ENCODE measurements at places on chromosomes 7 and 10. TPM values are rescaled to one million over a fixed set of nuclear protein-coding genes. Genes with fewer than 3 reads are reported as not detected.

SPDYE5 gene
- polyA plus RNA-seq, result 4.3 TPM

COL1A2 gene
- polyA plus RNA-seq, result 1,221 TPM

CALHM3 gene
- not detected for polyA plus RNA-seq

EDRF1 gene
- polyA plus RNA-seq, result 58.2 TPM

TAS2R5 gene
- polyA plus RNA-seq, result 6.2 TPM

DNA sequence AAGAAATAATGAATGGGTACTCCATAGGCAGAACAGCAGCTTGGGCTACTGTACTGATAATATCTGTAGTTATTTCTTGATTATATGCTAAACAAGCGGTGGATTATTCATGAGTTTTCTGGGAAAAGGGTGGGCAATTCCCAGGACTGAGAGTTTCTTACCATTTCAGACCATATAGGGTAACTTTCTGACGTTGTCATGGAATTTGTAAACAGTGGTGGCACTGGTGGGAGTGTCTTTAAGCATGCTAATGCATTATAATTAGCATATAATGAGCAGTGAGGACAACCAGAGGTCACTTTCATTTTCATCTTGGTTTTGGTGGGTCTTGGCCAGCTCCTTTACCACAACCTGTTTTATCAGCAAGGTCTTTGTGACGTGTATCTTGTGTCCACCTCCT lies 399.7 kb downstream of the CDC14C start:
- DNase-seq, result no peak

- DNase-seq, result no peak
Measured at GRCh38 chr10:29617880-29618340, 16.9 kb downstream of the SVIL start.

DNA sequence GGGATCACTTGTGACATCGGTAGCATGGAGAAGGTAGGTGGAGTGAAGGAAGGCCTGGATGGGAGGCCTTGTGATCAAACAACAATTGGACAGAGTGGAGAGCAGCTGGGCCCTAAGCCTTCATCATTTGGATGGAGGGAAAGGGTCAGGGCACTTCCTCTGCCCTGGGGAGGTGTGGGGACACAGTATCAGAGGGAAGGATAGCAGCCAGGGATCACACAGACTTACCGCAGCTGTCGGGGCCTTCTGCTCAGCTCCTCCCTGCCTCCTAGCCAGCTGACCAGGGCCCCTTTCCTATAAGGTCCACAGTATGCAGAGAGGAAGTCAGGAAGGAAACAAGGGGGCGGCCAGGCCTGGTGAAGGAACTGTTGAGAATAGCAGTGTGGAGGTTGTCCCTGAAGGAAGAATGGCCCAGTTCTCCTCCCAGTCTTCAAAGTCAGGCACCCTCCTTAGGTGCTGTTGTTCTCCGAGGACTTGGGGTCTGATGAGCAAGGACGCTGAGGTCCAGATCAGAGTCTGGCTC lies 62.1 kb downstream of the ABCC2 start:
- no peak for DNase-seq

- peak; percentile 62 for DNase-seq
Measured at GRCh38 chr7:157386979-157387800, 50.4 kb downstream of the DNAJB6 start.

DNA sequence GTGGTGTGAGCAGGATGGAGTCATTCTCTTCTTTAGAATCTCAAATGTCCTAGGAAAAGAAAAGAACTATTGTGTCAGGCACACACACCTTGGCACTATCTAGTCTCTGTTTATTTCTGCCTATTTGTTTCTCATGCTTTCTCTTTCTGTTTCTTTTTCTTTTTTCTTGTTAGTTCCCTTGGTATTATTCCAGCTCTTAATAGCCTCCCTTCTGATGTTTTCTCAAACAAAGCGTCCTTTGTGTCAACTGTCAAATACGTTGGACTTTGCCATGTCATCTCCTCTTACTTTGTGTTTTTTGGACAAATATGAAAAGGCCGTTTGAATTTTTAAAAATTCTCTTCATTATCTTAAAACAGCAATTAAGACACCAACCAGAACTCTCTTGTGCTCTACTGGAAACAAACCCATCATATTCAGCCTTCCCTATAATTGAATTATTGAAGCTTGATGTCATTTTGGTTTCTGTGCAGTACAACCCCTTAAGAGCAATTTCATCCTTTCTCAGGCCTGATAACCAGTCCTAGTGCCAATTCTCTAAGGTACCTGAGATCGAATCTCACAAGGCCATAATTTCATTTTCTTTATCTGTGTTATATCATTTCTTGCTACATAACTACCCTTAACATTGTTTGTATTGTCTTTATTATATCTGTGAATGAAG lies 497.8 kb upstream of the NRP1 start:
- DNase-seq, result no peak

DNA sequence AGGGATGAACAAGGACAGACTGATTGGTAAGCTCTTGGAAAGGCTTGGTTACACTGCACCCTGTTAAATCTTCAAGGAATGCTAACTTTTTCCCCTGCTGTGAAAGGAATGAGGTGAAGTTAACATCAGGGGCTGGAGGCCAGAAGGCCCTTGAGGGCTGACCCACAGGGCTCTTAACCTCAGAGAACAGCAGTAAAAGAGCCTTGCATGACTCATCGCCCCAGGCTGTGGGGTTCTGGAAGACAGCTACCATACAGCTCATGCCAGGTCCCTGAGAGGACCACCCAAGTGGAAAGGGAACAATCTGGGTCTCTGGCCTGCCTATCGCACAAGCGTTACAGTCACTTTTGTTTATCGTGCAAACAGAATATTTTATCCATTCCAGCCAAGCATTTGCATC lies 54.4 kb downstream of the CYP2C9 start:
- no peak for DNase-seq

GRCh38 chr10:116669832-116670644 lies 49.3 kb downstream of the PNLIPRP2 start:
- DNase-seq, result peak; percentile 20

- DNase-seq, result no peak
Measured at GRCh38 chr7:120988591-120989256, at the start of gene CPED1. Gene CPED1 (plus strand): TSS chr7:120988711. CDS start chr7:120989622, 911 bp downstream.

- DNase-seq, result no peak
Measured at GRCh38 chr7:74623135-74623534, 34.4 kb upstream of the GTF2I start.

- no peak for DNase-seq
Measured at GRCh38 chr7:14199336-14199735, 209.9 kb upstream of the ETV1 start.

DNA sequence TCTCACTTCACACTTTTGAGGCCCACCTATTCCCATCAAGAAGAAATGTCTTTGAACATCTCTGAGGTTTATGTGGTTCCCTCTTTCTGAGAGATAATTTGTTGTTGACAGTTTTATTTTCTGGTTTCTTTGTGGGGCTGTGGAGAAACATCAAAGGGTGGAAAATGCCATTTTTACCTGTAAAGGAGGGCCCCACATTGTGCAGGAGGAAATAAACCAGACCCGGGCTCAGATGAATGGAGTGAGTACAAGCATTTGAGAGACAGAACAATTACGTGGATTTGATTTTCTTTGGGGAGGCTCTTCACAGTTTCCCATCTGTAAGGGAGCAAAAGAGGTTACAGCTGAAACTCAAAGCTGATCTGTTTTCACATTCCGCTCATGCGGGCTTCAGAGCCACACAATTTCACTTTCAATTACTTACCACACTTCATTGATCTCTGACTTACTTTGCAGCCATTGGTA lies 29.8 kb downstream of the ITPRIP start:
- DNase-seq, result no peak

GRCh38 chr10:99709480-99710229 lies 22.3 kb downstream of the COX15 start:
- DNase-seq, result no peak

DNA sequence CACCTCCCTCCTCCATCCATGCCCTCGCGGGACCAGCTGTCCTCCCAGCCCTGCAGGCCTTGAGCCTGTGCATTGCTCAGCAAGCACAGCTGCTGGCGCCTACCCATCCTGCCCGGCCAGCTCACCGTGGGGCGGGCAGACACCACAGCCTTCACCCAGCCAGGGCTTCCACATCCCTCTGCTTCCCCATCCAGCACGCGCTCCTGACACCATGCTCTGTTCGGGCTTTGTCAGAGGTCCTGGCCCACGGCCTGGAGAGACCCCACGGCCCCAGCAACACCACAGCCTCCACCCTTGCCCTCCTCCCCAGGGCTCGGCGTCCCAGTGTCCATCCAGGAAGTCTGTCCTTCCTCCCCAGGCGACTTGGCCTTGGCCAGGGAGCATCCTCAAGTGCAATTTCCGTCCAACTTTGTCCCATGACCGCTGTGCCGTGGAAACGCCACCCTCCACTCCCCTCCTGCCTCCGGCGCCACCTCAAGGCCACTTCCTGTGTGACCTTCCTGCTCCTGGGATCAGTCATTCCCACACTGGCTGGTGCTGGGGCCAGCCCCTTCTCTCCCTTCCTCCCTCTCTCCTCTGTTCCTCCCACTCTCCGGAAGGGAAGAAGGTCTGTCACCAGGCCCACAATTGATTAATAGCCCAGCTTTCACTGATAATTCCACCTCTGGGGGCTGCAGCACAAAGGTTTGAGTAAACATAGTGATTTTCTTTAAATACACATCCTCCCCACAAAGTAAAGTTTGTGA lies 71.5 kb upstream of the SMNDC1 start:
- no peak for DNase-seq

- DNase-seq, result peak; percentile 94
Measured at GRCh38 chr10:86710987-86711512, 42.7 kb downstream of the LDB3 start.

DNA sequence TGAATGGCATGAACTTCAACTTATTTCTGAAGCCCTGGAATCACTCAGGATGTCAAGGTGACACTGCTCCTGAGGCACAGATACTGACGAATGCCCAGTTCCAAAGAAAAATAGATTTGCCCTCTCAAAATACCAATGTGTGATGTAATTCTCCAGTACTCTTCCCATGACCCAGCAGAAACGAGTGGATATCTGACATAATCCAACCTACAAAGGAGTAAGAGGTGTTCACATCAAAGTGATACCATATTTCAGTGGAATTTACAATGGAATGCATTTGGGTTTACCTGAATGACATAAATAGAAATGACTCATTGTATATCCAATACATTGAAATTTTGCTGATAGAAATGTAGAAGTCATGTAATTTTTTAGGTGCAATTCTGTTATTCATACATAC lies 120.9 kb upstream of the ADAM12 start:
- DNase-seq, result no peak

DNA sequence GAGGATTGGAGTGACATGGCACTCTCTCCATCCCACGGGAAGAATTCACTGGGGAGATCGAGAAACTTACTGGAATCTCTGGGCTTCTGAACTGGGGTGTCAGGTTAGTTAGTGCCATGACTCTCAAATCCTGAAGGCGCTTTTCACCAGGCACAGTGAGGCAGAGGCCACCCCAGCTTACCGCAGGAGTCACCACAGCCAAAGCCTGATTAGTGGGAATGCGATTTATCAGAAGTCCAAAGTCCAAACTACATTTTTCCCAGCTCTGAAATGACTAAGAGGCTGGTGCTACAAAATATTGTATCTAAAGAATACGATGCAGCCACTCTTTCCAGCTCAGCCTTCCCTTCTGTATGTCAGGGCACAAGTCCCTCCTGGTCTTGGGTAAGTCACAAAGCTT lies 334.8 kb upstream of the SHH start:
- no peak for DNase-seq

- DNase-seq, result no peak
Measured at GRCh38 chr10:47306387-47307210, 6.6 kb downstream of the GDF10 start.

DNA sequence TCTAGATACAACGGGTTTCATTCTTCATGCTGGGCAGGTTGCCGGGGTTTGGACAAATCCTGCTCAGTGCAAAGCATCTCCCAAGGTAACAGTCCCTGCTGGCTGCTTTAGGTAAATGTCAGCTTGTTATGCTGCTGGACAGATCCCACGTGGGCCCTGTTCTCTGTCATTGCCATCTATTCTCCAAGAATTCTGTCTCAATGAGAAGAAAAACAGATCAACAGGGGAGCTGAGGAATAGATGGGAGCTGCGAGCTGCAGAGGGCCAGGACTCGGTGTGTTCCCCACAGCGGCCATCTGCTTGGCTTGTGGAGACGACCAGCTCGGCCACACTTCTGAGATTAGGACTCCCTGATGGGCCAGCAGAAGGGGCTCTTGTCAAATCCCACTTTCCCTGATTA lies 235.2 kb downstream of the DPP6 start:
- no peak for DNase-seq

DNA sequence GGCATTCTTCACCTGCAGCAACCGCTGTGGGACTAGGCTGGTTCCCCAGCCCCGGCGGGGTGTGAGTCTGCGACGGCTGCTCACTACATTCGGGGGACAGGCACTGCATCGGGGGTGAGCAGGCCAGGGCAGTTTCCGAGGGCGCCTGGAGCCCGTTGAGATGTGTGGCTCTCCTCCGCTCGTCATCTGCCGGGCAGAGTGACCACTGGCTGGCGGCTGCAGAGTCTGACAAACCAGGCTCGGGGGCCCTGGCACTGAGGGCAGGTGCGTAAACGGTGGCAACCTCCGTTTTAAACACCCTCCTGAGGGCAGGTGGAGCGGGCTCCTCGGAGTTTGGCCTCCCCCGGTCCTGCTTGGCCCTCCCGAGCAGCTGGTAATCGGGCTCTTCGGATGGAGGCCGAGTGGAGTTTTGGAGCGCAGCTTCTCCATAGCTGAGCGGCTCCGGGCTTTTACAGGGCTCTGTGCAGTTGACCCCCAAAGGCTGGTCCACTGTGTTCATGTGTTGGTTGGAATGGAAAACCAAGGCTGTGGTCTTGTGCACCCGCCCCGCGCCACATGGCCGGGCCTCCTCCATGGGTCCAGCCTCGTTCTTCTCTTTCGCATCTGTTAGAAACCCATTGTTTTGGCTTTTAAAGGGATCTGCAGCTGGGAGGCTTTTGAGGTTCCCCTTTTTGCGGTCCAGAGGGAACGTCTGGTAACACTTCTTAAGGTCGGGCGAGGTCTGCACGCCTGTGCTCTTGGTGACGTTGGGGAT lies 20.9 kb downstream of the INSYN2A start:
- DNase-seq, result no peak

DNA sequence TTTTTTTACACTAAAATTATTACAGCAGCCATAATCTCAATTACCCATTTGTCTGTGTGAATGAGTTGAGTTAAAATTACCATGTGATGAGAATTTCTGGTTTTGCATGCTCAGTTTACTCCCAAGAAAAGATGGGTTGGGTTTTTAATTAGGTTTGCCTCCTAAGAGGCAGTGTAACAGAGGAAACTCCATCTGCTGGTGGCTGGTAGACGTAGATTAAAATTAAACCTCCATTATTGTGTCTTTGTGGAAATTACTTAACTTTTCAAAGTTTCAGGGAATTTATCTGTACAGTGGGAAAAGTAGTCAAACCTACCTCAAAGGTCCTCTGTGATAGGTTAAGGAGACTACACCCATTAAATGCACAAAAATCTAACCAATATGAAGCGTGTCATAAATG lies 954.2 kb downstream of the PCDH15 start:
- DNase-seq, result no peak

GRCh38 chr10:87861566-87861952 lies 1.8 kb downstream of the KLLN start:
- DNase-seq, result no peak
